ENCODE measurements at places on chromosomes 5 and 9.
A peak's percentile ranks its signal among the peaks of the same experiment; 100 is the strongest.

- no peak for DNase-seq
Observed at GRCh38 chr9:130189840-130190239, 17.6 kb downstream of the NCS1 start.

DNA sequence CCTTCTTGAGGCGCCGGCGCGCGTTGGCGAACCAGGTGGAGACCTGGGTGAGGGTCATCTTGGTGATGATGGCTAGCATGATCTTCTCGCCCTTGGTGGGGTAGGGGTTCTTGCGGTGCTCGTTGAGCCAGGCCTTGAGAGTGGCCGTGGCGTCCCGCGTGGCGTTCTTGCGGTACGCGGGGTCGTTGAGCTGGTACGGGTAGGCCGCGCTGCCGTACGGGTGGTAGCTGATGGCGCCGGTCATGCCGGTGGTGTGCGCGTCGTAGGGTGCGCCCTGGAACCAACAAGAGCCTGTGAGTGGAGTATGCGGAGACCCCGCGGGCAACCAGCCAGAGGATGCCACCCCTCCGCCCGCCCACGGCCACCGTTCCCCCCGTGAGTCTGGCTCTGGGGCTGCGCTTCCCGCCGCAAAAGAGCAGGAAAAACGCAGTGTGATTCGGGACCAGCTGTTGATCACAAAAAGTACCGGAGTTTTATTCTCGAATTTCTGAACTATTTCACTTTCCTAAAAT lies 1.9 kb downstream of the IRX2 start:
- no peak for DNase-seq

- DNase-seq: no peak
Observed at GRCh38 chr9:14992516-14992915, 82.3 kb upstream of the FREM1 start.

DNA sequence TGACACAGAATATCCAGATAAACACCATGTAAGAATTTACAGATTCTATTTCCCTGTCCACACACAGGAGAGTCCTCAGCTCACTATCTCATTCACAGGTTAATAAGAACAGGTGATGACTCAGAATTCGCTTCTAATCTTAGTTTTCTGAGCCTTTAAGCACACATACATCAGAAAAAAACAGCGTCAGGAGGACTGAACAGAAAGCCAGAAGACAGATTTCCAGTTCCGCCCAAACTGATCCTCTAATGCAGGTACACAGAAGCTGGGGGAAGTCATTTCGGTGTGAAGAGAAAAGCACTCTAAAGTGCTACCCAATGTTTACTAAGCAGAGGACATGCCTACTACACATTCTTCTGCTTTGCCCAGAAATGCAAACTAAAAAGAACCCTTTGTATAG lies 1.6 kb downstream of the CEMIP2 start:
- peak; percentile 11 for DNase-seq

DNA sequence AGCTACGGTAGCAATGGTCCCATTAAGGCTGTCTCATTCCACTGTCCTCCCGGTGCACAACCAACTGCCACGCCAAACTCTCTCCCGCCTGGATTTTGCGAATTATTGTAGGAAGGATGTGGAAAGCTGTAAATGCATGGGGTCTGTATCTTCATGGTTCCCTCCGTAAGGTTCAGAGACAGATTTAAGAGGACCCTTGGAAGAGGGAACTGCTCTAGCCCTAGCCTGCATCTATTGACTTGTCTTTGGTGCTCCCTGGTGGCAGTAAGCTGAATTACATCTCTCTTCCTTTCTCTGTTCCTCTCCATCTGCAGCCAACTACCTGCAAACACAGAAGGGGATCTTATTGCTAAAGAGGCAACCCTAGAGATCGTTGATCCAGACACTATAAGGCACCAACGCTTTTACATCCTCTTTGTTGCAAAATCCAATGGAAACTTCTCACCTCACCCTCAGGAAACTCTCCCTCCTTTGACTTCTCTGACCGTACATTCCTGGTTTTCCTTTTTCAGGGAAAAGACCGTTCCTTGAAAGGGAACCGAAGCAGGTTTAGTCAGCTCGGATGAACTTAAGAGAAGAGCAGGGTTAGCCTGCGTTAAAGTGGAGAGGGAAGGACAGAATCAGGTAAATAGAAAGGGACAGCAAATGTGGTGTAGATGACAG lies 11.9 kb downstream of the CAPSL start:
- DNase-seq: peak; percentile 74

GRCh38 chr5:116814626-116815385 lies 240.2 kb upstream of the SEMA6A start:
- no peak for DNase-seq

DNA sequence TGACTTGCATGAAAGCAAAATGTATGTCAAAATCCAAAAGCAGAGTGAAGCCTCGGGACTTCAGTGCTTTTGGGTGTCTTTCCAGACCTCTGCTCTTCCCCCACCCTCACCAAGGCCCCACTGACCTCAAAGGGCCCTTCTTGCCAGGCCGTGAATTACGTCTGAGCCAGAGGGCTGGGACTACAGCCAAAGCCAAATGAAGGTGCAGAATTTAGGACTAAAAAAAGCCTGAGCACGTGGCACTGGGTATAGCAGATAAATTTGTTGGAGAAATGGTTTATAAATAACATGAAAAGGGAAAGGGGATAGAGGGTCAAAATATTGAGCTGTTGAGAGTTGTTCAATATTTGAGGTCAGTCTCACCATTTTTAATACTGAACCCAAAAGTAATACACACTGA lies 163.4 kb downstream of the GHR start:
- DNase-seq: no peak

- no peak for DNase-seq
Observed at GRCh38 chr9:35489313-35490154, at the start of gene RUSC2. RUSC2 (plus strand) TSS chr9:35490111; CDS start chr9:35546522, 56,411 bp downstream.

- DNase-seq: no peak
Observed at GRCh38 chr5:81045389-81045807, 85.2 kb downstream of the RASGRF2 start.

- no peak for DNase-seq
Observed at GRCh38 chr5:176387384-176387925, 943 bp downstream of the NOP16 start.

DNA sequence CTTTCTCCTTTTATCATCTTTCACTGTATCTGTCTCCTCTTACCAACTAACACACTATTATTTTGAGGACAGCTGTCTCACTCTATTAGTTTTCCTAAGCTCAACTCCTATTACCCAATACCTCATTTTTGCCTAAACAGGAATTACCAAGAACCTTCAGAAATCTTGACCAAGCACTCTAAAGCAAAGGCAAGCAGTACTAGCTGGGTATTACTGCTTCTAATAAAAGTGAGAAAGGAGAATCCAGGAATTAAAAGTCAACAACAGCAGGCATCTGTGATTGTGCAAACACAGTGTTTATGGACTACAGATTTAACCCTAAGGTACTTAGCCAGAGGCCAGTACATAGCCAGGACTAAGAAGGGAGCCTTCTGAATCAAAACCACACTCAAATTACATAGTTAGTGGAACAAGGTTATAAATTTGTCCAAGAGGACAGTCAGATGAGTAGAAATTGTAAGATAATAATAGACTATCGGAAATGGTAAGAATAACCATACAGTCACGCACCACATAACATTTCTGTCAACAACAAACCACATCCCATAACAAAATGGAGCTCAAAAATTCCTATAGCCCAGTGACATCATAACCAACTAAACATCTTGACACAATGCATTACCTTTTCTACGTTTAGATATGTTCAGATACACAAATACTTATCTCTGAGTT lies 8.3 kb downstream of the RFX3 start:
- no peak for DNase-seq

GRCh38 chr5:112154940-112155686 lies 264.0 kb downstream of the EPB41L4A start:
- DNase-seq: no peak

DNA sequence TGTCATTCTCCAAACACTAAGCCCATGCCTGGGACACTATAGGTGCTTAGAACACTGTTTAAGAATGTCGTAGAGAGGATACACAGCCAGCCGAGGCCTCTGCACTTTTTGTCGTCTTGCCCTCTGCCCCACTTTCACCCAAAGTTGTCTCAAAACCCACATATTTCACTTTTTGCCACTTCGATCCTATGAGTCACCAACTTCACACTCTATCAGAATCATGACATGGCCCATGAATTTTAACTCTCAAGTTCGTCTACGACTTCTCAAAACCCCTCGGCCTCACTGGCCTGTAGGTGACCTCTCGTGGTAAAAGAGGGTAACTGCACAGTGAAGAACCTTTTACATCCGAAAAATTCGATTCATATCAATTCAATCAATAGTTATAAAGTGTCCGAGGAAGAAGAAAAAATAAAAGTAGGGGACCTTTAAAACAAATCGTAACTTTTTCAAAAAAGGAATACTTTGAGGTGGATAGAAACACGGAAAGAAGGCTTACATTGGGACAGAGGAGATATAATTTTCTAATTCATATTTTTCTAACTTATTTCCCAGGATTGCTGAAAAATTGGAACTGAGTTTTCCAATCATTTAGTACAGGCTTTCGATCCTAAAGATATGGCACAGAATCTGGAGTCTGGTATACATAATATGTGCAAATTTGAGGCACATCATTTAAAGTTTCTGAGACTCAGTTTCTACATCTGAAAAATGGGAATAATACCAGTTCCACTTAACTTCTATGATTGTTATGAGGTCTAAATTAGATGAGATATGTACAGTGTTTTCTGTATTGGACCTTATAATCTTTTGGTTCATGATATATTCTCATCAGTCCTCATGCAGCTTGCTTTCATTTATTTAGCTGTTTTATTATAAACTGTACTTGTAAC lies 122.6 kb downstream of the APBA1 start:
- DNase-seq: no peak

DNA sequence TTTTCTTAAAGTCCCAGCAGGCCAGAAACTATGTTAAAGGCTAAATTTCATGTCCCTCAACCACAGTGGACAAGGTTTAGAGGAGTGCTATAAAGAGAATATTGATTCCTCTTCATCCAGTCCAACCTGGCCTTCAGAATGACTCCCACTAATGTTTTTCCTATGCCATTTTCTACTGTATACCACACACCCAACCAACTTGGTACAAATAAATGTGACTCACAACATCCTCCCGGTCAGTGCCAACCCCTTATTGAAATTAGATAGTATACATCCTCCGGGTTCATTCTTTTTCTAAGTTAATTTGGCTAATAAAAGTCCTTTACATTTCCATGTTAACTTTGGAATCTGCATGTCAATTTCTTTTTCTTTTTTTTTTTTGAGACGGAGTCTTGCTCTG lies 215.1 kb downstream of the TSSK1B start:
- no peak for DNase-seq

DNA sequence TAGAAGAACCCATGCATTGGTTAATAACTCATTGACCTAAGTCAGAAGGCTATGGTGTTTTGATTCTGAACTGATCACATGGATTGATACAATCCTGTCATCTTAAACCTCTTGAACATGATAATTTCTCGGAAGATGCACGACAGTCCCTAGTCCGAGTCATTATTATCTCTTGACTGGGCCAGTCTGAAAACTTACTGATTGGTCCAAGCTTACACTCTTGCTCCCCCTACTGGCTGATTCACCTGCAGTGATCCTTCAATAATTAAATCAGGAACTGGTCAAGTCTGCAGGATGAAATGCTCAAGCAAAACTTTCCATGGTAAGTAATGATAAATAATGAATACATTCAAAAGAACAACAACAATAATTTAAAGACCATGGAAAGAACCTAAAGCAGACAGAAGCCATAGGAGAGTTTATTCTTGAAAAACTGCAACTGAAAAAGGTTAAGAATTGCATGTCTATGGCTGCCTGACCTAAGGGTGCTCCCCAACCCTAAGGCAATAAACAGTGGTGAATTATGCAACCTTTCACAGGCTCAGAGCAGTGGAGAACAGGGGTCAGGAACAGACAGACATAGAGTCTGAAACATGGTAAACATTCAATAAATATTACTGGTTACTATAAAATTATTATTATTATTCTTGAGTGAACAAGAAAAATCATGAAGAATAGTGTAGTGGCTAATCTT lies 79.3 kb downstream of the BRINP1 start:
- no peak for DNase-seq

- DNase-seq: no peak
Observed at GRCh38 chr5:100828071-100828897, 74.8 kb downstream of the ST8SIA4 start.

DNA sequence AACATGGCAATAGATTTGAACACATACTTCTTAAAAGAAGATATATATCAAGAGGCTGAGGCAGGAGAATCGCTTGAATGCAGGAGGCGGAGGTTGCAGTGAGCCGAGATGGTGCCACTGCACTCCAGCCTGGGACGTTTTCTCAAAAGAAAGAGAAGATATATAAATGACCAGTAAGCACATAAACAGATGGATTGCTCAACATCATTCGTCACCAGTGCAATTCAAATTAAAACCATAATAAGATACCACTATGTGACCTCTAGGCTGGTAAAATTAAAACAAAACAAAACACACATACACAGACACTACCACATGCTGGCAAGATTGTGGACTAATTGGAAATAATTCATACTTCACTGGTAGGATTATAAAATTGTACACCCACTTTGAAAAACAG lies 5.3 kb upstream of the TXN start:
- DNase-seq: no peak

GRCh38 chr5:105503950-105504349 lies 1941.4 kb upstream of the NUDT12 start:
- DNase-seq: no peak

DNA sequence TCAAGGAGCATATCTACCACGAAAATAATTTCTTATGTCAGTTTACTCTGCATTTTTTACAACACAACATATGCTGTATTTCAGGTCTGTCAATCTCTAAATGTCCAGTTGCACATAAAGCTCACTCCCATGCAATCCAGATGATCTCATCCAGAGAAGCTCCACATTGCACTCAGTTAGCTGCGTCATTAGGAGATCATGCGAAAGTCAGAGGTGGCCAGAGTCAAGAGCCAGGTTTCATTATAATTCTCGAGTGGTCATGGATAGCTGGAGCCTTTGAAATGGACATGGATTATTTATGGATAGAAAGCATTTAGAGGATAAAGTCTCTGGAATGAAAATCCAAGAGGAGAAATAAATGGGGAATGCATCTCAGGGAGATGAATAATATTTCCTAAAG lies 232.3 kb downstream of the GAS1 start:
- no peak for DNase-seq

DNA sequence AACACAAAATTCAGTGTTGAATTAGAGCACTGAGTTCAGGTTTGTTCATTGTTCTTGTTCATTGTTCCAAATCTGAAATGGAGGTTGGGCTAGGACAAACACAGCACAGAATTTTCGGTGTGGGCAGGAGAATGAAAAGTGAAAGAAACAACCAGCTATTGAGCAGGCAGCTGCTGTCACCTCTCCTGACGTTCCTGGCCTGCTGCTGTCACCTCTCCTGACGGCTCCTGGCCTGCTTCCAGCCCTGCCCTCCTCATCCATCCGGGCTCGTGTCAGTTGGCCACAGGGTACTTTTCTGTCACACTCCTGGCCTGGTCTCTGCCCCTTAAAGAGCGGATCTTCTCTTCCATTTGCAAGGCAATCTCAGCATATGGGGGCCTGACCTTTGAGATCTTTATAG lies 45.2 kb upstream of the CKMT2 start:
- DNase-seq: no peak

- no peak for DNase-seq
Observed at GRCh38 chr5:112885001-112885400, 23.9 kb downstream of the SRP19 start.
